ENCODE measurements at places on chromosomes 11 and 22.

GRCh38 chr11:65204646-65205601 is 23.2 kb downstream of the CAPN1 start:
- peak; percentile 30 for DNase-seq

GRCh38 chr22:28761449-28761755 is 11.1 kb upstream of the CCDC117 start:
- DNase-seq: no peak

GRCh38 chr11:45444796-45445195 is 158.7 kb upstream of the SYT13 start:
- DNase-seq: no peak

- no peak for DNase-seq
These were observed 83.1 kb upstream of the SLC5A12 start for GRCh38 chr11:26805001-26805400.

- peak; percentile 41 for DNase-seq
These were observed 511 bp downstream of the DGKZ start for GRCh38 chr11:46347637-46348311.

All from NCI-H1417 (cell line).